ENCODE measurements at places on chromosomes 3 and 15. TPM values are rescaled to one million over a fixed set of nuclear protein-coding genes. Genes with fewer than 3 reads are reported as not detected.

The C3orf33 gene
- total RNA-seq, result 7.2 TPM

The TBC1D2B gene
- total RNA-seq, result 15.0 TPM

The TUSC7 gene
- total RNA-seq, result not detected

The IL1RAP gene
- total RNA-seq, result 5.0 TPM

The DUOXA2 gene
- total RNA-seq, result not detected

The RYR3 gene
- 0.01 TPM for total RNA-seq

The EPHA3 gene
- not detected for total RNA-seq

The GP9 gene
- total RNA-seq, result not detected

The SGO1 gene
- 13.8 TPM for total RNA-seq

The ERICH6 gene
- total RNA-seq, result not detected

The PIF1 gene
- 19.2 TPM for total RNA-seq

The ITIH1 gene
- total RNA-seq, result not detected

The EHHADH gene
- total RNA-seq, result 3.1 TPM

The GNAT1 gene
- total RNA-seq, result not detected

Data from A549 treated with CORT108297 at 1 μM for 4 hours (cell line).